ENCODE measurements at places on chromosomes 16 and 17.

- peak; percentile 72 for ATAC-seq
These were observed at the start of gene ABCC1 for GRCh38 chr16:15949210-15950160. Gene ABCC1 (plus strand): TSS chr16:15949616. CDS start chr16:15949752, 136 bp downstream.

GRCh38 chr16:15983898-15984297 lies 34.5 kb downstream of the ABCC1 start:
- ATAC-seq, result no peak

DNA sequence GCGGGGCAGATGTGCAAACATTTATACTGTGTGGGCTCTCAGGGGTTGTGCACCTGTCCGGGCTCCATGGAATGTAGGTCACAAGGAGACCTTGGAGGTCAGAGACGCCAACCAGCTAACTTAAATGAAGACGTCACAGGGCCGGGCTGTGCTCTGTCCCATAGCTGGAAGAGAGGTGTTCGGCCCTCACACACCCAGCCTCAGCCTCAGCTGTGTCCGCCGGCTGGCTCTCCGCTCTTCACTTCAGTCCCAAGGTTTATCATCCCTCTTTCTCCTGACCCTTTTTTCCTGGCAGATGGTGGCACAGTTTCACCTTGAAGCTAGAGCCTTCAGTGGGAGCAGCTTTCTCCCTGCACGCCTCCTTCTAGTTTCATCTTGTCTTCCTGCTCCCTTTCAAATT lies 6.0 kb upstream of the RBFOX3 start:
- no peak for ATAC-seq

- ATAC-seq, result no peak
These were observed 32.8 kb downstream of the GPT2 start for GRCh38 chr16:46916980-46917379.

DNA sequence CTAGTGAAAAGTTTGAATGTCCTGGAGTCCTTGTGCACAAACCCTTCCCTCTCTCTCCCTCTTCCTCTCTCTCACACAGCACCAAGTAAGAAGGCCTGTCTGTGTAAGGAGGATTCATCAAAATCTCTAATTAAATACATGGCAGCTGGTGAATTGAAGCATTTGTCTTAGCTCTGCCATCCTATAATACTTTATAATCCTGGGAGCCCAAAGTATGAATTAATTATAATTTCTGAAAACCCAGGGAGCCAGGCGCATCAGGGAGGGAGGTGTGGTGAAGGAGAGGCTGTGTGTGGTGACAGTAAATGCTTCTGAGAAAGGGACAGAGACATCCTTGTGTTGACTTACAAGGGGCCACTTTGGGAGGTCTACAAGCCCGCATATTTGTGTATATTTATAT lies 691.4 kb upstream of the EEF2KMT start:
- ATAC-seq, result no peak

DNA sequence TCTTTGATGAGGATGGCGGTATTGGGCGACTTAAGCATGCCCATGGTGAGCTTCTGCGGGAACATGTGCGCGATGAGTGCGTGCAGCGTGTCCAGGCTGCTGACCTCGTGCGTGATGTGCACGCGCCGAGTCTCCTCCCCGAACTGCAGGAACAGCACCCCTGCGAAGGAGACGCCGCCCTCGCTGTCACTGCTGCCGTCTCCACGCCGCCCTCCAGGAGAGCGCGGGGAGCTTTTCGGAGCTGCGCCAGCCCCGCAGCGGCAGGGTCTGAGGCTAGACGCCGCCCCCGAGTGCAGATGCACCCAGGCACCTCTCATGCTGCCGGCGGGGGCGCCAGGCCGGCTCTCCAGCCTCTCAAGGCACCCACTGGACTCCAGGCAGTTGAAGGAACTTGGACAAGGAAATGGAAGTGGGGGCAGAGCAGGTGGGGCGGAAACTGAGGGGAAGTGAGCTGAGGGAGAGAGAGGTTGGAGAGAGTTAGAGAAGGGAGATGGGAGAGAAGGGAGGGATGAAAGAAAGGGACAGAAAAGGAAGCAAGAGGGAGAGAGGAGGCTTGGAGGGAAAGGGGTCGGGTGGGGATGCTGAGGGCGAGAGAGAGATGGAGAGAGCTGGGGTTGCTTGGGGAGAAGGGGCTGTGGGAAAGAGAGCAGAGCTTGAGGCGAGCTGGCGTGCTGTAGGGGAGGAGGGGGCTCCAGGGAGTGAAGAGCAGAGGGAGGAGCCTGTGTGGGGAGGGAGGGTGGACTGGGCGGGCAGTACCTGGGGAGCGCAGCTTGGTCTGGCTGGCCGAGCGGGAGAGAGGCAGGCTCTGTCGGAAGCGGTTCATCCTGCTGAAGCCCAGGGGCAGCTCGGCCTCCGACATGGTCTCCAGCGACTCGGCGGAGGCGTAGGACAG lies 42.1 kb downstream of the SRCIN1 start:
- ATAC-seq, result no peak

DNA sequence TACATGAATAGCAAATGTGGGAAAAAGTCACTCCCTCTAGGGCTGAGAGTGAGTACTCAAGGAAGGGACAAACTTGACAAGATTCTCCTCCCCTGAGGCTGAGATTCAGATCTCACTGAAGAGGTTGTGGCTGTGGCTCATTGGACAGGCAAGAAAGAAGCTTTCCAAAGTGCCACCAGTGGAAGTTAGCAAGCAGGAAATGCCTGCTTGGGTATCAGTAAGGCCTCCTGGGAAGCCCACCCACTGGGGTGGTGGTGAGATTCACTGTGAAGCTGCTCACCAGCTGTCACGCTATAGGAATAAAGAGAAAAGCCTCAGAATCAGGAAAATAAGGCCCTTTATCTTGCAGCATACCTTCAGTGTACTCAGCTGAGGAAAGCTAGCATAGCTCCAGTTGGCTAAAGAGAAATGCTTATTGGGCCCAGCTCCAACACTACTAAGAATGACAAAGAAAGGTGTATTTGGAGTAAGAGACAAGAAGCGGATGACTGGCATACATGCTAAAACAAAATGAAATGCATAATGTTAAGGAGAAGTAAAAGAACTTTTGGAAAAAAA lies 274.4 kb upstream of the TOM1L1 start:
- ATAC-seq, result no peak

DNA sequence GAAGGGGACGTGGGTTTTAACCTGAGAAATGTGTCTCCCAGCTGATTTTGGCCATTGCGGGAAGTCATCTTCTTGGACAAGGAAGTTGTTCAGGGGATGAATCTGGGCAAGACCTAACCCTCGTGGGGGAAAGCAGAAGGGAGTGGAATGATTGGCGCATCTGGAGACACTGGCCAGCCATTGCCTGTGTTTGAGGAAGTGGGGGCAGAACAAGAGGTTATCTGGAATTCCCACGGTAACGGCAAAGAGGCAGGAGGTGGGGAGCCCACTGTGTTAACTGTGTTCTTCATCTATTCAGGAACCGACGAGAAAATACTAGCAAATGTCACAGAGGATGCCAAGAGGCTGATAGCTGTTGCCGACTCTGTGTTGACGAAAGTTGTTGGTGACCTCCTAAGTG lies 66.9 kb downstream of the RNF213 start:
- ATAC-seq, result no peak

GRCh38 chr16:58284031-58284430 lies 10.8 kb downstream of the PRSS54 start:
- ATAC-seq, result no peak

DNA sequence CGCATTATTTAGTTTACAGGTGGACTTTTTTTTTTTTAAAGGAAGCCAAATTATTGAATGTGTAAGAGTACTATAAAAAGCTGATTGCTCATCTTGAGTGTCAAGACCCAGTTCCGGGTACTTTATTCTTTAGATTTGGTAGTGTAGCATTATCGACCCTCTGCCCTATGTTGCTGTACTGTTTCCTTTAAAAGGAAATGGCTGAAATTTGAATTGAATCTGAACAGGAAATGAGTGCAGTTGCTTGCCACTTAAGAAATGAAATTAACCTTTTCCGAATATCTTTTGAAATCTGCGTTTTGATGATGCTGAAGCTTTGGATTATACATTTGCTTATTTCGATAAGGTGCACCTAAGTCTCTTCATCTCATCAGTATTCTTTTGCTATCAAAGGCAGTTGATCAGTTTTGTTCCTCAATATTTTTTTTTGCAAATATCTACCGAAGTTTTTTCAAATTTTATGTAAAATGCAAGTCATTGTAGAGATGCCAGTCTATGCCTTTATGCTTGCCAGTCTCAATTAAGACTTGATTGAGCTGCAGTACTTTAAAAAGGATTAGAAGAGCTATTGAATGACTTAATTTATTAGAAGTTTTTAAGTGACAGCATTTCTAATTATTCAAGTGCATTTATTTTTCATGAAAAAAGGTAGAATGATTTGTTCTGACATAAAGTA lies 1.8 kb downstream of the GGNBP2 start:
- no peak for ATAC-seq

GRCh38 chr16:74030000-74030706 lies 266.5 kb upstream of the PSMD7 start:
- no peak for ATAC-seq

GRCh38 chr17:50100921-50101345 lies 5.8 kb downstream of the PDK2 start:
- ATAC-seq, result no peak

DNA sequence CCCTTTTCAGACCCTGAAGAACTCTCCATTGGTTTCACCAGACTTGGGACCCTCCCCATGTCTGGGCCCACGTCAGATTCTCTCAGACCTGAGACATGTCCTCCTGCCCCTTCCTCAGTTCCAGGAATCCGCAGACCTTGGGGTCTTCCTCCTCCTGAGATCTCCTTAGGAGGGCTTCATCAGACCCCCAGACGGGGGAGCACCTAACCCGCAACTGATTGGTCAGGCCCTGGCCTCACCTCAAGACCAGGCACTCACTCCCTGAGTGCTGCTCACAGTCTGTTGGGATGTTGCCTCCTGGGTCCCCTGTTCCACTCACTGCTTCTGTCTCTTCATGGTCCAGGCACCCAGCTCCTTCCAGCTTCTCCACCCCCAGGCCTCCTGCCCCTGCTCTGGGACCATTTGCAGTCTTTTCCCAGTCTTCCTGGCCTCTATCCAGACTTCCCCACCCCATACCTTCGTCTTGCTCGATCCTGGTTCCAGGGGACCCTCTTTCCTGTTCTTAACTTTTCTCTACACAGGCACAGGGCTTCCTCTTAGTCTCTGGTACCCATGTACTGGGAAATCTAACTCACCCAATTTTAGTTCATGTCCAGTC lies 1.2 kb downstream of the GID4 start:
- ATAC-seq, result no peak

GRCh38 chr17:72199256-72199655 lies 78.4 kb downstream of the SOX9 start:
- ATAC-seq, result no peak

GRCh38 chr17:5373112-5373511 lies 46.4 kb downstream of the NUP88 start:
- ATAC-seq, result no peak

DNA sequence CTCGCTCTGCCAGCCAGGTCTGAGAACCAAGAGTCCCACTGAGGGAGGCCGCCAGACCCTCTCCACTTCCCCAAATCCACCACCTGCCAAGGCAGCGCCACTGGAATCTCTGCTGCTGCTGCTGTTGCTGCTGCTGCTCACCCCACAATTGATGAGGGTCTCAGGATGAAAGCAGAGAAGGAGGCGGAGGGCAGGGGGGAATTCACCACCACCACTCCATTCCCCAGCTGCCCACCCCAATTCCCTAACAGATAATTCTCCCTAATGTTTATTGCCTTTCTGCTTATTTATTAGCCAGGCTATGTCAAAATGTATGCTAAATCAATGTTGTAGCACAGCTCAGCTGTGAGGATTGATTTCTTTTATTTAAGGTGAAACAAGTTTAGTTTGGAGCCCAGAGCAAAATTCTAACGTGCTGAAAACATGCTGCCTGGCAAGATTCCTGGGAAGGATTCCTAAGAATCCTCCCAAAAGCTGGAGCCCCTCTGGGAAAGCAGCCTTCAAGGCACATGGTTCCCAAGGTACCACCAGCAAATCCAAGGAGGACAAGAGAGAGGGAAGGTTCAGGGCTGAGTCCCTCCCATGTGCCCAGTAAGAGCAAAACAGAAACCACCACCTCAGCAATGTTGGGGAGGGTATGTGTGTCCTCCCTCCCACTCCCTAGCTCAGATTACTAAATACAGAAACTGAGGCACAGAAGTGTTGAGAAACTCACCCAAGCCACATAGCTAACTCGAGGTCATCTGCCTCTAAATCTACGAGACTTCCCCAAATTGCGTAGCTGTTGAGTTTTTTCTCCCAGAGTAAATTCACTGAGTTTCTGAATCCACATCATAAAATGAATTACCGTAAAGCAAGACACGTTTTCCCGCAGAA lies 12.2 kb upstream of the CDH5 start:
- ATAC-seq, result peak; percentile 58

- ATAC-seq, result no peak
These were observed 26.4 kb downstream of the ADCY9 start for GRCh38 chr16:4089811-4090301.

DNA sequence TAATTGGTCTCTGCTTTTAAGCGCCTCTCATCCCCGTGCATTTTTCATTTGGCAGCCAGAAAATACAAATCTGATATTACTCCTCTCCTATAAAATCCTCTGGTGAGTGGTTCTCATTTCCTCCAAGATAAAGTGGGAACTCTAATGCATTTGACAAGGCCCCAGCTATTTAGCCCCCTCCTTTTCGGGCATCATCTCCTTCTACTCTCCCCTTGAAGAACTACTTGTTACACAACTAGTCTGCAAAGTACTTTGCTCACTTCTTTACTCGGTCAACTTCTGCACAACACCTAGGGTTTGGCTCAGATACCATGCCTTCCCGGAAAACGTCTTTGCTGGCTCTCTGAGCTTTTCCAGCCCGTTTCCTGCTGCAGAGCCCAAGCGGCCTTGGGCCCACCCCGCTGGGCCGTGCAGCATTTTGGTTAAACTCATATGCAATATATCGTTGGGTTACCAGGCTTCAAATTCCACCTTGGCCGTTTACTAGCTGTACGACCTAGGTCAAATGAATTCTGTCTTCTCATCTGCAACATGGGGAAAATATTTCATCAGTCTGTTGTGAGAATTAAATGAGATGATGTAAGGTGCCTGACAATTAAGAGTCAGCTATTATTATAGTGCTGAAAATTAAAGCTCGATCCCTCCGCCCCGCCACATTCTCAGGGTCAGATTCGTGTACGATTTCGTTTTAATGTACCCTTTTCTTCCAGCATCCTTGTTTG lies 883 bp upstream of the TAF15 start:
- no peak for ATAC-seq

GRCh38 chr17:59914274-59914854 lies 21.4 kb downstream of the RPS6KB1 start:
- no peak for ATAC-seq

GRCh38 chr17:20991276-20992037 lies 51.4 kb downstream of the USP22 start:
- no peak for ATAC-seq

GRCh38 chr16:12228602-12229499 lies 252.3 kb downstream of the SNX29 start:
- ATAC-seq, result no peak

DNA sequence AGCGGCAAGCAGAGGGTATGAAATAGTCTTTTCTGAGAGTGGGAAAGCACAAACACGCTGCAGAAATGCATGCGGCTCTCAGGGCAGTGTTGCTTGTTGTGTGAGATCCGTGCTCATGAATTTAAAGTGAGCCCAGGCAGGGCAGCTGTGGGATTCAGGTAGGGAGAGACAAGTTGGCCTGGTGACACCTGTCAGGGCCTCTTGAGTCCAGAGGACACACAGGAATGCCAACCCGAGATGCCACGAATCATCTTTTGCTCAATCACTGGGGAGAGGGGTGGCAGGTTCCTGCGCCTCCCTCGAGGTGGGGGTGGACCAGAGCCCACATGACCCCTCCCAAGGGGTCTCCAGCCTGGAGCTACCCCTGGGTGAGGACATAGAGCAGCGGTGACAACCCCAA lies 211.9 kb downstream of the GSG1L start:
- ATAC-seq, result no peak

- peak; percentile 0 for ATAC-seq
These were observed 428 bp downstream of the TUFM start for GRCh38 chr16:28845761-28846079.

All from activated T-helper 17 cell treated with anti-CD3 and anti-CD28 coated beads, Interleukin-2, amount 50 U/mL, for 72 hours (primary cell).